ENCODE measurements at places on chromosomes 7 and 10.

DNA sequence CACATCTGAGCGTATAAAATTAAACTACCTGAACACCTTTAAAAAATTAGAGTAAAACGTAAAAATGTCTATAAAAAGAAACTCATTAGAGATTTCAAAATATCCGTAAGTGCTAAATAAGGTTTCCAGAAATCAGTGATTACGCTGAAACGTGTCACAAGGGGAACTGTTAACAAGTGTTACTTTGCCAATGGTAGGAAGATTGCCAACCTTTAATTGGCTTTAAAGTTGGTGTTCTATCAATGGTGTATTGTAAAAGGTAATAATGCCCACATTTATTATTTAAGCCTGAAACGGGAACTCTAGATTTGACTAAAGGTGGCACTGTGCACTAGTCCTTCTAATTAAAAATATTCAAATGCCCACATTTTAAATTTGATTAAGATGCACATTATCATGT, 37.8 kb upstream of the HIBADH start:
- DNase-seq = no peak

DNA sequence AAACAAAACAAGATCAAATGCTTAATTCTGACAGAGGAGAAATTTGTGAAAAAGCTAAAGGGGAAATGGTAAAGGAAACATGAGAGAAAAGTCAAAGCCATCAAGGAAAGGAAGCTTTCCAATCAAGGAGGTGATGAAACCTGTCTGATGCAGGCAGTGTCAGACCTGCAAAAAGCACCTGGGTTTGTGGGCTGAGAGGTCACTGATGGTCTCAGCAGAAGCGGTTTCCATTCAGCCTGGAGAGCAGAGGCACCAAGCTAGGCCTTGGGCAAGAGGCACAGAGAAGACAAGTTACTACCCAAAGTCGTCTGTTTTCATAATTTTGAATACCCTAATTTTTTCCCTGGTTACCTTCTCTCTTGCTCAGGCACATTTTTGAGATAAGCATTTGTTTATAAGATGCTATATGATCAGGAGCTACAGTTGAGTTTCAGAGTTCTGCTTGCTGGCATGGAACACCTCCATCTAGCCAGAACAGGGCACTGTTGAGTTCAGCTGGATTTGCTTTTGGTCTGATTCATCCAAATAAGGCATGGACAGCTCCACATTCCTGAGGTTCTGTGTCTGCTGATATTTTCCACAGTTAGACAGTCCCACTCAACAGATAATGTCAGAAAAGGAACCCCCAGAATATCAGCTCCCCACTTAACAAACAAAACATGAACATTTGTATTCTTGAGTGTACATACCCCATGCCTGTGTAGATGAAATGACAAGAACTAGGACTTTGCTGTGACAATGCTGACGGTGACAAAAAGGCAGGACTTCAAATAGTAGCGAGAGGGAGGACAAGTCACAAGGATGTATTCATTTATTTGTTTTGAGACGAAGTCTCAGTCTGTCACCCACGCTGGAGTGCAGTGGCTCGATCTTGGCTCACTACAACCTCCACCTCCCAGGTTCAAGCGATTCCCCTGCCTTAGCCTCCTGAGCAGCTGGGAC, 4.9 kb upstream of the PPIA start:
- no peak for DNase-seq

- no peak for DNase-seq
These were observed 288.3 kb upstream of the MKLN1 start for GRCh38 chr7:131039355-131039762.

DNA sequence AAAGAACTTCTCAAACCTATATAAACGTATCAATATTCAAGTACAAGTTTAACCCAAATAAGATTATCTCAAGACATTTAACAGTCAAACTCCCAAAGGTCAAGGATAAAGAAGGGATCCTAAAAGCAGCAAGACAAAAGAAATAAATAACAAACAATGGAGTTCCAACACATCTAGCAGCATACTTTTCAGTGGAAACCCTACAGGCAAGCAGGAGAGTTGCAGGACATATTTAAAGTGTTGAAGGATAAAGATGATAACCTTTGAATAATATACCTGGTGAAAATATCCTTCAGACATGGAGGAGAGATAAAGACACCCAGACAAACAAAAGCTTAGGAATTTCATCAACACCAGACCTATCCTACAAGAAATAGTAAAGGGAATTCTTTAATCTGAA, 82.8 kb downstream of the TES start:
- no peak for DNase-seq

- DNase-seq = no peak
These were observed 149.4 kb downstream of the LRRN3 start for GRCh38 chr7:111240371-111240770.

GRCh38 chr10:7902413-7902812, 84.1 kb downstream of the TAF3 start:
- DNase-seq = no peak

DNA sequence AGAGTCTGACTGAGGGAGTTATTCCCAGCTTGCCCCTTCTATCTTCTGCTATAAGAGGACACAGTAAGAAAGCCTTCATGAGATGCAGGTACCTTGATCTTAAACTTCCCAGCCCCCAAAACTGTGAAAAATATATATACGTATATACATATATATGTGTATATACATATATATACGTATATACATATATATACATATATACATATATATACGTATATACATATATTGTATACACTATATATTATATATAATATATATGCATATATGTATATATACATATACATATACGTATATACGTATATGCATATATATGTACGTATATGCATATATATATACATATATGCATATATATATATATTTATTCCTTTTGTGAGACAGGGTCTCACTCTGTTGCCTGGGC, 17.7 kb downstream of the EZH2 start:
- no peak for DNase-seq

DNA sequence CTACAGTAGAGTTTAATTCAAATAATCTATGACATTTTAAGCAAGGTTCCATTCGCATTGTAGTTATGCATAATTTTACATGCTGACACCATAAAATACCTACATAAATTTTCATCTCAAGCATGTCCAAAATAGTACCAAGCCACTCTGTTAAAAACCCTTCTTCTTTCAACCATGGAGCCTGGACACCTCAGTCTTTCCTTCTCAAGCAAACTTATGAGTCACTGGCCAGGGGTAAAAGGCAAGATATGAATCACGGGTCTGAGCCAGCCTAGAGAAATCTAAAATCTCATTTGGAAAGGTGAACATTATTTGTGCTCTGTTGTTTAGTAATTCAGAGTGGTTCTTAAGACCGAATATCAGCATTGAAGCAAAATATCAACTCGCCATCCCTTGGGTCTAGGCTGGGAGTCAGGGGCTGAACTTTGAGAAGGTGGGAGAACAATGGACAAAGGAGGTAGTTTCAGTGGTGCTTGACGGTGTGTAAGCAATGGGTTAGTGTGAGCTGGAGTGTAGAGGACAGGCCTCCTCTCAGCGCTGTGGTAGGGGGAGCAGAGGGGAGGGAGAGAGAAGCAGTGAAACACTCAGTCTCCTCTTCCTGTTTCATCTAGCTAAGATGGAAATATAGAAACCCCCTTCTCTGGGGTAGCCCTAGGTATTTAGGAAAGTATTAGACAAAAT, 19.1 kb upstream of the GPAM start:
- no peak for DNase-seq

DNA sequence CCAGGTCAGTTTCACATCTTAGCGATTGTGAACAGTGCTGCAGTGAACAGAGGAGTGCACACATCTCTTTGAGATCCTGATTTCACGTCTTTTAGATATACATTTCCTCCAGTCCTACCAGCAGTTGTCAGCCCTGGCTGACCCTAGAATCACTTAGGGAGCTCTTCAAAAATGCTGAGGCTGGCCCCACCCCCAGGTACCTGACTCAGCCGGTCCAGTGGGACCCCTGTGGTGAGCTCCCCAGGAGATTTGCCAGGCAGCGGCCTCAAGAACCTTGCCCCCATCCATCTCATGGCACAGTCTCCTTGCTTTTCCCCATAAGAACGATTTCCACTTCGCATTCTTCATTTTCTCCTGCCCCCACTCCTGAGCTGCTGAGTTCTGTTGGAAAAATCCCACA, 45.5 kb downstream of the TEX36 start:
- no peak for DNase-seq

DNA sequence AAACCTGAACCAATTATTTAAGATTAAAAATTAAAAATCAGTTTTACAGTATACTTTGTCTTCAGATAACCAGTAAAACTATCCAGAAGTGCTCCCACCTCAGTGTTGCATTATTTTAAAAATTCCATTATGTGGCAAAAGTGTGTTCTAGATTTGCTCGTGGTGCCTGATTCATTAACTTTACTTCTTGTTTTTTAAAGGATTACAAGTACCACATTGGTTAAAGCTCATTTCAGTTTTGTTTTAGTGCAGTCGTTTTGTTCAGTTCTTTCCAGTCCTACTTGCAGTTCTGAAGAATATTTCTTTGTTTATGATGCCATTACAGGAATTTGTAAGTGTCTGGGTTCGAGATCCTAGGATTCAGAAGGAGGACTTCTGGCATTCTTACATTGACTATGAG, 69.0 kb downstream of the SNX10 start:
- DNase-seq = no peak

- no peak for DNase-seq
These were observed 154.1 kb upstream of the PDE1C start for GRCh38 chr7:32224276-32224675.

GRCh38 chr10:133163889-133164815, 4.1 kb downstream of the KNDC1 start:
- DNase-seq = no peak

DNA sequence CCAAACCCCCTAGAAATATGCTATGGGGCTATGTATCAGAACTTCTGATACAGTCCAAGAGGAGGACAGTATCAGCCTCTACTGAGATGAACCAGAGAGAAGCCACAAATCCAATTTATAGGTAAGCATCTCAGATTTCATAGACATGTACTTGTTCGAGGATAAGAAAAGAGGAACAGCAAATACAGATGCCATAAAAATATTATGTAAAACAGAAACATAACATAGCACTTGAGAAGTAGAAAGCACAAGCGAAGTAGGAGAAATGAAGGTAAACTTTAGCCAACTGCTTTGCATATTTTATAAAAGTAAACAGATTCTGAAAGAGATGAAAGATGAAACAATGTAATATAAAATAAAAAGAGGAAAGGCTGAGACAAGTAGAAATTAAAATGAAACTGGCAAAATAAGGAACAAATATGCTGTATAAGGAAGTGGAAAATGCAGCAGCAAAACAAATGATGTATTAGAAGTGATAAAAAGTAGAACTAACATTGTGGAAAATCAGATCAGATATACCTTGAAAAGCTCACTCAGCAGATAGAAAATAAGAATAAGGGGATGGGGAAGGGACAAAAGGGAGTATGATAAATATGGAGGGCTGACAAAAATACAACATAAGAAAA, 135.1 kb downstream of the SKAP2 start:
- DNase-seq = no peak

Measured in activated CD8-positive, alpha-beta memory T cell treated with anti-CD3 and anti-CD28 coated beads, Interleukin-2, amount 50 U/mL, for 4 hours (primary cell).